GM23248 (cell line): ENCODE measurements at places on chromosomes 3 and 15. TPM values are rescaled to one million over a fixed set of nuclear protein-coding genes. Genes with fewer than 3 reads are reported as not detected.

GOLGA8G gene
- total RNA-seq = under 0.01 TPM in 1 of 2 replicates, not detected in the other

CDHR4 gene
- total RNA-seq = not detected in 2 replicates

GOLGA6A gene
- not detected in 2 replicates for total RNA-seq

ADCY5 gene
- 0.38 and 1.2 TPM in 2 replicates for total RNA-seq

GRCh38 chr3:52205727-52206372 is 7.9 kb downstream of the ALAS1 start:
- no peaks in the 10 kb centered on the region for H3K27me3 ChIP-seq
- H3K4me1 ChIP-seq = no peaks in the 10 kb centered on the region
- H3K36me3 ChIP-seq = peaks cover 78% of the 10 kb centered on the region
- no peak for DNase-seq

GRCh38 chr15:93451265-93451664 is 362.3 kb upstream of the RGMA start:
- no peak overlapping the region for H3K27ac ChIP-seq
- no peaks in the 10 kb centered on the region for H3K36me3 ChIP-seq
- no peaks in the 10 kb centered on the region for H3K4me1 ChIP-seq
- H3K27me3 ChIP-seq = no peaks in the 10 kb centered on the region

- no peak for DNase-seq
- no peaks in the 10 kb centered on the region for H3K36me3 ChIP-seq
- no peak overlapping the region for H3K27ac ChIP-seq
- H3K27me3 ChIP-seq = peaks cover 5% of the 10 kb centered on the region
- H3K4me1 ChIP-seq = no peaks in the 10 kb centered on the region
Observed at GRCh38 chr3:10600296-10600714, 94.9 kb upstream of the ATP2B2 start.

GRCh38 chr15:40306908-40307307 is 827 bp downstream of the PLCB2 start:
- no peaks in the 10 kb centered on the region; the same call in 1 of the 2 replicates for H3K27me3 ChIP-seq
- no peak for DNase-seq
- no peak overlapping the region for H3K4me3 ChIP-seq
- no peak overlapping the region for H3K27ac ChIP-seq
- H3K36me3 ChIP-seq = no peaks in the 10 kb centered on the region

- H3K36me3 ChIP-seq = no peaks in the 10 kb centered on the region
- peak; percentile 74 for DNase-seq
- no peak overlapping the region for H3K27ac ChIP-seq
- no peaks in the 10 kb centered on the region for H3K27me3 ChIP-seq
- peak overlapping the region; percentile 84 for H3K4me3 ChIP-seq
Observed at GRCh38 chr3:183253528-183254486, 754 bp downstream of the B3GNT5 start.

- no peaks in the 10 kb centered on the region for H3K27me3 ChIP-seq
- peaks cover 4% of the 10 kb centered on the region; the same call in 1 of the 2 replicates for H3K4me1 ChIP-seq
- H3K36me3 ChIP-seq = no peaks in the 10 kb centered on the region
- DNase-seq = no peak
- H3K27ac ChIP-seq = no peak overlapping the region
- no peak overlapping the region for H3K4me3 ChIP-seq
Observed at GRCh38 chr3:147403511-147403910, 2.8 kb downstream of the ZIC4 start.

DNA sequence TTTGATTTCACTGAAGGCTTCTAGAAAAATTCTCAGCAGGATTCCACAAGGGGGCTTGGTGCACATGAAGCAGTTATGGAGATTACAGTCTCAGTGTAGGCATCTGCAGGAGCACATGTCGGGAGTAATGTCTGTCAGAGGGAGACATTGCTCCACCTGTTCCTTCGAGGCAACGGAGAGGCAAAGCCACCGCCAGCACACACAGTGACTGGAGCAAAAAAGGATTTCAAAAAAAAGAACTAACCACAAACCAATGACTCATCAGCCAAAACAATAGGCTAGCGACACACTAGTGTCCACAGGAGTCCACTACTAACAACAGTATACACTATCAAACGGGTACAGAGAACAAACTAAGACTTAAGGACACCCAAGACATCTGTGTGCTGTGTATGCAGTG is 68.9 kb downstream of the NPTN start:
- peaks cover 13% of the 10 kb centered on the region for H3K4me1 ChIP-seq
- H3K27ac ChIP-seq = no peak overlapping the region
- H3K4me3 ChIP-seq = no peak overlapping the region
- H3K36me3 ChIP-seq = peaks cover 47% of the 10 kb centered on the region

DNA sequence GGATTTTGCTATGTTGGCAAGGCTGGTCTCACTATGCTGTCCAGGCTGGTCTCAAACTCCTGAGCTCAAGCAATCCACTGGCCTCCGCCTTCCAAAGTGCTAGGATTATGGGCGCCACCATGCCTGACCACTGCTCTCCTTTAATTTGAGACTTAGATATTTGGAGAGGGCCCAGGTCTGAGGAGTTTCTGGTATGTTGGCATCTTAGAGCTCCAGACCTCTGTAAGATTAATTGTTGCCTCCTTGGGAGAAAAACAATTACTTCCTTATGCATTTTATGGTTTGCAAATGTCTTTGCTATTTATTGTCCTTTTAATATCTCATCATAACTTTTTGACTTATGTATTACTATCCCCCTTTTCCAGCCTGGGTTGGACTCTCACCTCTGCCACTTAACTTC is 2.9 kb downstream of the ZNF774 start:
- H3K27me3 ChIP-seq = no peaks in the 10 kb centered on the region
- no peaks in the 10 kb centered on the region for H3K36me3 ChIP-seq
- peaks cover 10% of the 10 kb centered on the region for H3K4me1 ChIP-seq
- DNase-seq = no peak
- no peak overlapping the region for H3K27ac ChIP-seq
- H3K4me3 ChIP-seq = no peak overlapping the region

- H3K4me1 ChIP-seq = no peaks in the 10 kb centered on the region
- no peaks in the 10 kb centered on the region for H3K27me3 ChIP-seq
Observed at GRCh38 chr15:40549894-40550293, 14.9 kb downstream of the CCDC32 start.

DNA sequence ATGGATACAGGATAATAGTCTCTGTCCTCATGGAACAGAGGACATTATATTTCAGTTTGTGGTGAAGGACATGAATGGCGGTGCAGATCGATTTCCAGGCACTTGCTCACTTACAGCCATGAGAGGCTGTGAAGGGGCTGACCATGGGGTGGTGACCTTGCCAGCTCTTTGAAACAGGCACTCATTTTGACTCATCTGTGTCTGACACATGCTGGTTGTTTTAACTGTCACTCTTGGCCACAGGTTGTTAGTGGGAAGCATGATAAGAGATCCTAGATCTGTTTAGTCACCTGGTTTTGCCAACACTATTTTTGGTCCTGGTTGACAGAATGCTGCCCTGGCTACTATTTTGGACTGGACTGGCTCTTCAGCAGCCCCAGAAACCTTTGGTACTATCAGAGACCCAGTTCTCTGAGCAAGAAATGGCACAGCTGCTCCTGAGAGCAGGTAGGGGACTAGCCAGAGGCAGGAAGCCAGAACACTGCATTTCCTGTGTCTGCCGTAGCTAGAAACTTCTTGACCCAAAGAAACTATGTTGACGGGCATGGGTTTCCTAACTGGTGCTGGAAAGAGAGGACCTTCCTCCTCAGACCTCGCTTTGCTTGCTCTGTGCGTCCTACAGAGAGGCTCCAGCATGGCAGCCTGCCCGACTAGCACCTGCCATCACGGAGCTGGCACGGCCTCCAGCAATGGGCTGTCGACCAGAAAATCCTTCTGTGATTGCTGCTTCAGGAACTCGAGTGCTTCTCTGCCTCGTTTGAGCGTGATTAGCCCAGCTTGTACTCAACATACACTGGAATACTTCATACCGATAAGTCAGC is 6.3 kb downstream of the PXYLP1 start:
- no peaks in the 10 kb centered on the region for H3K27me3 ChIP-seq
- H3K4me3 ChIP-seq = no peak overlapping the region
- H3K27ac ChIP-seq = no peak overlapping the region
- H3K4me1 ChIP-seq = peaks cover 38% of the 10 kb centered on the region
- H3K36me3 ChIP-seq = no peaks in the 10 kb centered on the region
- DNase-seq = no peak

DNA sequence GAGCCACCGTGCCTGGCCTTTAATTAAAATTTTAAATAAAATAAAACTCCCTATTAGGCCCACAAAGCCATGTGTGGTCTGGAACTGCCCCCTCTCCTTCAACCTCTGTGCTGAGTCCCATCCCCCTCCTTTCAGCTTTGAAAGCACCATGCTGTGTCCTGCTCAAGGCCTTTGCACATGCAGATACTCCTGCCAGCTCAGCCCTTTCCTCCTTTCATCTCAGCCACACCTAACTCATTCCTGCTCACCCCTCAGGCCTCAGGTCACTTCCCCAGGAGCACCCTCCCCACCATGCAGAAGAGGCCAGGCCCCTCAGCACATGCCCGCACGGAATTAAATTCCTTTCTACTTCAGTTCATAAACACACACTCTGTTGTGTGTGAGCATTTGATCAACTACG is 28.1 kb downstream of the ATRIP start:
- no peak for DNase-seq
- no peak overlapping the region for H3K27ac ChIP-seq
- no peaks in the 10 kb centered on the region for H3K27me3 ChIP-seq

DNA sequence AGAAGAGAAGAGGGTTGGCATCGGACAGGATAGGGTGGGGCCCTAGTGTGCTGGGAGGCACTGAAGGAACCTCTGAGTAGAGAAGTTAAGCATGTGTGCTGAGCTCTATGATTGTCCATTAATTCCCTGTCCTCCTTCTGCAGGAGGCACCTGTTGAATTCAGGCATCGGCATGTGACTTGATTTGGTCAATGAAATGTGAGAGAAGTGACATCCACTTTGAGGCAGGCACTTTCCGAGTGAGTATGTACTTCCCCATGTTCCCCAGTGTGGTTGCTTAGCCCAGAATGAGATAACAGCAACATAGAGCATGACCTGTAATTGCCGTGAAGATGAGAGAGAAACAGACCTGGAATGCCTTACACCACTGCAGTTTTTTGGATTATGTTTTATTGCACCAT is 224.8 kb downstream of the RPLP1 start:
- H3K4me1 ChIP-seq = no peaks in the 10 kb centered on the region
- no peak overlapping the region for H3K4me3 ChIP-seq
- no peak for DNase-seq
- H3K27me3 ChIP-seq = peaks cover 66% of the 10 kb centered on the region
- no peaks in the 10 kb centered on the region for H3K36me3 ChIP-seq

GRCh38 chr15:72967811-72968530 is 84.3 kb upstream of the NEO1 start:
- H3K27ac ChIP-seq = no peak overlapping the region
- no peak for DNase-seq
- H3K4me3 ChIP-seq = no peak overlapping the region

- H3K27me3 ChIP-seq = no peaks in the 10 kb centered on the region
- peaks cover 5% of the 10 kb centered on the region; the same call in 1 of the 2 replicates for H3K36me3 ChIP-seq
- no peak overlapping the region for H3K4me3 ChIP-seq
- no peaks in the 10 kb centered on the region for H3K4me1 ChIP-seq
- no peak overlapping the region for H3K27ac ChIP-seq
- no peak for DNase-seq
Observed at GRCh38 chr3:184982076-184982475, 170.1 kb downstream of the VPS8 start.

DNA sequence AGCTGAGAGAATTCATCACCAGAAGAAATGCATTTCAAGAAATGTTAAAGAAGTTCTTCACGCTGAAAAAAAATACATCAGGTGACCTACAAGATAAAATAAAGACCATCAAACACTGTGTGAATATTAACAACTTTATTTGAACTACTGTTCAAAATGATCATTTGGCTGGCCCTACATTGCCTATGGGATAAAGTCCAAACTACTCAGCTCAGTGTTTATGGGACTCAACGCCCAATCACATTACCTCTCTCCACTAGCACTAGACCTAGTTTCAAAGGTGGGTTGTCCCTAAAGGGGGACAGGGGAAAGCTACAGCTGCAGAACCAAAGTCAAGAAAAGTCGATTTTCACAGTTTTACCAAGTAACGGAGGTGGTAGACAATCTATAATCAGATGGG is 62.0 kb downstream of the DLG1 start:
- H3K27me3 ChIP-seq = no peaks in the 10 kb centered on the region
- no peak for DNase-seq
- peaks cover 6% of the 10 kb centered on the region; the same call in 1 of the 2 replicates for H3K36me3 ChIP-seq
- no peaks in the 10 kb centered on the region for H3K4me1 ChIP-seq
- H3K27ac ChIP-seq = no peak overlapping the region
- no peak overlapping the region for H3K4me3 ChIP-seq
